Lung microvascular endothelial cell (primary cell): ENCODE measurements at places on chromosomes 4 and X.

- DNase-seq: no peak
These were observed 59.0 kb downstream of the NFKB1 start for GRCh38 chr4:102560115-102560514.

DNA sequence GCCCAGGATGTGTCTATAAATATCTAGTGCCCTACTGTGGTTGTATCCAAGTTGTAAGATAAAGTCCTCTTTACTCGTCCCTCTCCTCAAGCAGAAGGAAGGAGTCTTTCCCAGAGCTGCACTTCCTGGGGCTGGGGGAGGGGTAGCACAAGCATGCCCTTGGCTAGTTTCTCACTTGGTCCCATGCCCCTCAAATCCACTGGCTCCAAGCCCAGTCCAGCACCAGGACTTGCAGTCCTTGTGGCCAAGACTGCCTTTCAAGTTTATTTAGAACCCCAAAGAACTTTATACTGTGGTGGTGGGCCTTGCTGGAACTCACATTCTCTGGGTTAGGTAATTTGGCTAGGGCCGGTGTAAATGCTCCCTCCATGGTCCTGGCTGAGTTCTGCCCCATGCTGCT, 43.2 kb upstream of the SLC10A4 start:
- no peak for DNase-seq

DNA sequence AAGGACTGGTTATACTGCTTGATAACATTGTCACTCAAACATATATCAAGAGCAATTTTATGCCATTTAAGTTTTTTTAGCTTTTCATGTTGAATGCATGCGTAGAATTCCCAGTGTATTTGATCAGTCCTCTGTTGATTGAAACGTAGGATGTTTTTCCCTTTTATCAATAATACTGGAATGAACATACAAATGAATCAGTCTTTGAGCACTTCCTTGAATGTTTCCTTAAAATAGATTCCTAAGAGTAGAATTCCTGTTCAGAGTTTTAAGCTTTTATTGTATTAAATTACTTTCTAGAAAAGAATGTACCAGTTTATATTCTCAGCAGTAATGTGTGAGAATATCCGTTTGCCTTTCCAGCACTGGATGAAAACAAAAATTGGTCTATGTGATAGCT, 37.8 kb downstream of the ADD1 start:
- DNase-seq: peak; percentile 43

DNA sequence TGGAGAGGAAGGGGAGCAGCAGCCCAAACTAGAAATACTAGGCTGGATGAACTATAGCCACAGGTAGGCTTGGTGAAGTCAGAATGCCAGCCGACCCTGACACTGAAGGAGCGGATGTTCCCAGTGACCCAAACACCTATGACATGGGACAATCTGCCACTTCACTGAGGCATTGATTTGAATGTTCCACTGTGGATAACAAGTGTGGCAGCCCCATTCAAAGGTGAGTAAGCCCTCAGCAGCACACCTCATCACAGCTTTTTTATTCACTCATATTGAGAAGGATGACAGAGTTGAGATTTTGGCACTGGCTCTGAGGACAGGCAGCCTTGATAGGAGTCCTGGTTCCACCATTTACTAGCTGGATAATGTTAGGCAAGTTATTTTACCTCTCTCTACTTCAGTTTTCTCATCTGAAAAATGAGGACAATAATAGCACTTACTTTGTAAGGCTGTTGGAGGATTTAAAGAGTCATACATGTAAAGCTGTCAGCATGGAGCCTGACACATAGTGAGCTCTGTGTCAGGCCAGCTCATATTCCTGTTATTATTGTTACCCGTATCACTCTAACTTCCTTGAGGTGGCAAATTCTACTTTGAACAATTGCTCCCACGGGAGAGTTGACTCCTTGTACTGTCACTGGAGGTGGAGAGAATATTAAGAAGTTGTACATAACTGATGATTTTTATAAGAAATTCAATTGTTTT, 114.6 kb downstream of the RASL11B start:
- DNase-seq: no peak

DNA sequence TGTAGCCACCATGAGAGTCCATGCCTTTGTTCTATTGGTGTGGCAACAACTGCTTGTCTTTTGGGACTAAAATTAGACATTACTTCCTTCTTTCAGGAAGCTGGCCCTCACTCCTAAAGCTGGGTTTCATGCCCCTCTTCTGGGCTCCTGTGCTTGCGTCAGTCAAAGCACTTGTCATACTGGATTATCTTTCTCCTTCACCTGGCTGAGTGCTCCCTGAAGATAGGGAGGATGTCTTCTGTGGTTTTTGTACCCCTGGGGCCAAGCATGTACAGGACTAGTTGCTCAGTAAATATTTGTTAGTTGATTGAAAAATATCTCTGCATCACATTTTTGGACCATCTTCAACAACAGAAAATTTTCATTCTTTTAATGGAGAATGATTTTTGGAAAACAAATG, 26.1 kb upstream of the LONRF3 start:
- no peak for DNase-seq

GRCh38 chr4:113293674-113294073, 244.2 kb downstream of the ANK2 start:
- DNase-seq: no peak

DNA sequence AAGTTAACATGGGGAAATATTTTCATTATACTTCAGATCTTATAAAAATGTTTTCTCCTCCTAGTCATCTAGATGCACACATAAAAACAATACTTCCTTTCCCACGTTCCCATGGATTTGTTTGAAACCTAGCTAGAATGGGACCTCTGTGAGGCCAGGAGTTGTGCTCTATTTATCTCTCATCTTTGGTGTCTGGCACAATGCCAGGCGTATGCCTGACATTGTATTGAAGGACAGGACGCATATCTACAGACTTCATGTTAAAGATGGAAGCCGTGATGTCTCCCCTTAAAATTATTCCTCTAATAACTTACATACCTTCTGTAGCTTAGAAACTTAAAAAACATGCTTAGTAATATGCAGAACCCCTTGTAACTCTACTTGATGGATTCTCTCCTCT, 394.5 kb upstream of the FAT1 start:
- no peak for DNase-seq

DNA sequence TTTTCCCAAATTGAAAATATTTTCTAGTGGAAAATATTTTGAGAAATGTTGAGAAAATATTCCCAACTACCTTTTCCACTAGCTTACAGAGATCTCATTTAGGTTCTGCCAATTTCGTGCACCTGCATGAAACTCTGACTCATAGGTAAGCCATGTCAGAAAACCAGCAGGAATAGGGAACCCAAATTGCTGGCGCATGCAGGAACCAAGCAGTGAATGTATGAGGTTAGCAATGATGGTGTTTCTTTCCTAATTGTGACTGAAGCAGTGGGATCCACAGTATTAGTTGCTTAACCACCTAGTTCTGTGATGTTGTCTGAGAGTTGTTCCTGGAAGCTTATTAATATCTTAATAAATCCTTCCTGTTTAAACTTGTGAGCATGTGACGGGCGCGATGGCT, 381.0 kb upstream of the TRAM1L1 start:
- no peak for DNase-seq

GRCh38 chrX:150324035-150324728, 38.9 kb upstream of the MAMLD1 start:
- peak; percentile 48 for DNase-seq

DNA sequence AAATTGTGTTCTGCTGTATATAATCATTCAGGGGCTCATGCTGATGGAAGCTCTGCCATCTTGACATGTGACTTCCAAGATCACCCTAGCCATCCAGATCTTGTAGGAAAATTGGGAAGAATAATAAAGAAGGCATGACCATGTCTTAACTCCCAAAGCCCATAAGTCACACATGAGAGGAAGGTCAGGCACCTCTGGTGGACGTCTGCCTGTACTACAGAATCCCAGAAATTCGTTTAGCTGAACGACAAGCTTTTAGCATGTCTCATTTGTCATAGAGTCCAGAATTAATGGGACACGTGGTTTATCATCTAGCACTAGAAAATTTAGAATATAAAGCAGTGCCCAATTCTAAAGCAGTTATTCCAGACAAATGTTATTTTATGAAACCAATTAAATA, 212.7 kb downstream of the CENPC start:
- DNase-seq: peak; percentile 26
